Stimulated activated CD8-positive, alpha-beta memory T cell treated with anti-CD3 and anti-CD28 coated beads, Interleukin-7, amount 100 ng/mL, for 1 hour (primary cell): ENCODE measurements at places on chromosomes 7 and 10.

DNA sequence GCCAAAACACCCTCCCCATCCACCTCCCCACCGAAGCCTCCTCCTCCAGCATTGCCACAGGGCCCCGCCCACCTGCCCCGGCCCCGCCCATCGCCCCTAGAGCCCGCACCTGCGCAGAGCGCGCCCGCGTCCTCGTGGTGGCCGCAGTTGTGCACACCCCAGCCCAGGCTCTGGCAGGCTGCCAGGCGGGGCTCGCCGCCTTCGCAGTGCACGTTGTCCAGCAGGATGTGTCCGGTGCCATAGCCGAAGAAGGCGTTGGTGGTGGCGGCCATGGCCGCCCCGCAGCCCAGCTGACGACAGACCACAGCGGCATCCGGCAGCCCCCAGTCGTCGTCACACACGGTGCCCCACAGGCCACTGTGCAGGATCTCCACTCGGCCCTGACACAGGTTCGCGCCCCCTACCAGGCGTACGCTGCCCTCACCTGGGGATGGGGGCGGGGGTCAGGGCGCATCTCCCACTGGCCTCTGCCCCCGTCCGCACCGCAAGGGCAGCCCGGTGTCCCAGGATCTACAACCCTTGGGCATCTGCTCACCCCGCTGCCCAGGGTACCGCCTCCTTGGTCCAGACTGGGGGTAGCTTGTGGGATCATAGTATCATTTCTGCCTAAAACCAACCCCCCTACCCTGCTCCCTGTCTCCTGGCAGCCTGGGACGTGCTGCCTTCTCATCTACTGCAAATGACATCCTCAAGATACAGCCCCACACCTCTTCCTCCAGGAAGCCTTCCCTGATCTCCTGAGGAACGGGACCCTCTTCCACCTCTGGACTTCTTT is 11.9 kb downstream of the SSC4D start:
- DNase-seq, result peak; percentile 66

GRCh38 chr7:146146831-146147486 is 30.4 kb downstream of the CNTNAP2 start:
- DNase-seq, result no peak

GRCh38 chr10:36148207-36148606 is 506.1 kb upstream of the FZD8 start:
- DNase-seq, result no peak

- no peak for DNase-seq
These were observed 76.7 kb upstream of the HABP2 start for GRCh38 chr10:113476191-113476590.

DNA sequence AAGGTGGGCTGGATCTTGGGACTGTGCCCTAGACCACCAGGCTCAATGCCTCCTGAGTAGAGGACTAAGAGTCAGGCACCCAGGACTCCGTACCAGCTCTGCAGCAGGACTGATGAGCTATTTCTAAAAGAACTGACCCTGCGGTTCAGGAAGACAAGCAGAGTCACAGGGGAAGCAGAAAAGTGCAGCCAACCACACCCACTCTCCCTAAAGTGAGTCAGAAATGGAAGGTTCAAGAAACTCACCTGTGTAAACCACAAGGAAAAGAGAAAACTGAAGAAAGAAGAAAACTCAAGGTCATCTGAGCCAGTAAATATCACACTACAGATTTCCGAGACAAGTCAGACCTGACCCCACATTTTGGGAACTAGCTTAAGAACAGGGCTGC is 2.5 kb downstream of the PARP12 start:
- DNase-seq, result no peak

DNA sequence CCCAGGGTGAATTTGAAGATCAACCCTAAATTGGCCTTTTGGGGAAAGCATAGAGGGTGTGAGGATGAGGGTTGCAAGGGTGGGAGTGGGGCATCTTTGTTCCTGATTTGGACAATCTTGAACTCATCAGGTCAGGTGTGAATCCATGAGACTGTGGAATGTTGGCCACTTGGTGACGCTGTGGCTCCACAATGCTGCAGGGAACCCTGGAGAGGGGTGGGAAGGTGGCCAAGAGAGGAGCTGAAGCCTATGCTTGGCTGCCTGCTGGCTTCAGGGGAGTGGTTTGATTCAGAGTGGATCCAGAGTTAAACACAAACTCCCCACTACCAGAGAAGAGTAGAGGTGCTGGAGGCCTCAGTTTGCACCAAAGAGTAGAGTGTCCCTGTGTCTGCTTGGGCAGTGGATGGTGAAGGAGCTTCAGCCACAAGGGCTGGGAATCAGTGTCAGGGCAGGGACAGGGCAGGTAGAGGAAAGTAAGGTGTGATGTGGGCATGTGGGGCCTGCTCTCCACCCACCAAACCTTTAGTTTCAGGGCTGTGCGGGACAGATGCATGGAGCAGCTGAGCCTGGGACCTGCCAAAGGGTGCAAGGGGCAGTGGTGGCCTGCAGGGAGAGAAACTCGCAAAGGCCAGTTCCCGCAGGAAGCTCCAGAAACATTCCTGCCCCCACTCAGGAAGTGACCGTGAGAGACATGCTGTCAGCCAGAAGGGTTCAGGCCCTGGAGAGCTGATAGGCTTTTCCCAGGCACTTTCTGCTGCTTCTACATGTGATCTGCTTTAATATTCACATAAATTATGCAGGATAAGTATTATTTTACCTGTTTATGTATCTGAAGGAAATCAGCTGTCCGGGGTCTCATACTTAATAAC is 81.0 kb upstream of the PRSS58 start:
- DNase-seq, result no peak

DNA sequence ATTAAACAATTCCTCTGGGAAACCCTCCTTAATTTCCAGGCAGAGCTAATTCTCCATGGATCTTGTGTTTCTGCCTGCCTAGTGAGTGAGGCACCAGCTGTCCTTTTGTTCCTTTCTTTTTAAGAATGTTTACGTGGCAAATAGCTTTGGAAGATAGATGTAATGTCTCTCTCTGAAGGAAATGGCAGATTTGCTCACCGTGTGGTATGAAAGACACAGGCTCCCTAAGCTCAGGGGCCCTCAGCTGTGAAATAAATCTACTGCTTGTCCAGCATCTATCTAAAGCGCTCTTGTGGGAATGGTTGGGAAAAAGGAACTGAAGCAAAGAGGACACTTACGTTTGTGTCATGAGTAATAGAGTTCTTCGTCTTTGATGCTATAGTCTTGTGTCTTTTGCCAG is 64.6 kb downstream of the FAS start:
- DNase-seq, result no peak

DNA sequence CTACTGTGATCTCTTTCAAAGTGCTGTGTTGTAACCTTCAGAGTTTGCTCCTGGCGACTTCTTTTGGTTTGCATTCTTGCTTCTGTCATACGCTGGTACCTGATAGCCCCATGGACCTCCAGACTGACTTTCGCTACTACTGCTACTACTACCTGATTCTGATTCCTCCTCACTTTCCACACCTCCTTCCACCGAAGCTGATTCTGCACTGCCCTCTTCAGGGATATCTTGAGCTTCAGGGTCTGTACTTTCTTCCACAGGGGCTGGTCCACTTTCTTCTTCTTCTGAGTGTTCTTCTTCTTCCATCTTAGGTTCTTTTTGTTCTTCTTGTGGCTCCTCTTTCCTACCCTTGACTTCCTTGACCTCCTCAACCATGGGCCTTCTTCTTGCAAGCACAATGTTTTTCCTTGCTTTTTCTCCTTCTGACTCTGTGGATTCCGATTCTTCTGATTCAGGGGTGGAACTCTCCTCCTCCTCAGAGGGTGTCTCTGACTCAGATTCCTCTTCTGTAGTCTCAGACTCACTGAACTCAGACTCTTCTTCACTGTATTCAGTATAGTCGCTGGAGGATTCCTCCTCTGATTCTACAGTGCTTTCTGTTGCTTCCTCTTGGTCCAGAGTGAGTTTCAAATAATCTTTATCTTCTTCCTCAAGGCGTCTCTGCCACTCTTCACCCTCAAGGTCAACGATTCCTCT is 992.2 kb downstream of the PCDH15 start:
- no peak for DNase-seq

GRCh38 chr10:71878327-71879034 is 27.4 kb upstream of the PSAP start:
- no peak for DNase-seq

GRCh38 chr10:109743146-109743545 is 180.2 kb downstream of the XPNPEP1 start:
- DNase-seq, result no peak

GRCh38 chr10:505419-505818 is 184.0 kb downstream of the DIP2C start:
- DNase-seq, result no peak

GRCh38 chr10:672992-673391 is 16.5 kb downstream of the DIP2C start:
- DNase-seq, result no peak

- no peak for DNase-seq
These were observed 7.6 kb upstream of the SLC18A3 start for GRCh38 chr10:49602380-49603023.

DNA sequence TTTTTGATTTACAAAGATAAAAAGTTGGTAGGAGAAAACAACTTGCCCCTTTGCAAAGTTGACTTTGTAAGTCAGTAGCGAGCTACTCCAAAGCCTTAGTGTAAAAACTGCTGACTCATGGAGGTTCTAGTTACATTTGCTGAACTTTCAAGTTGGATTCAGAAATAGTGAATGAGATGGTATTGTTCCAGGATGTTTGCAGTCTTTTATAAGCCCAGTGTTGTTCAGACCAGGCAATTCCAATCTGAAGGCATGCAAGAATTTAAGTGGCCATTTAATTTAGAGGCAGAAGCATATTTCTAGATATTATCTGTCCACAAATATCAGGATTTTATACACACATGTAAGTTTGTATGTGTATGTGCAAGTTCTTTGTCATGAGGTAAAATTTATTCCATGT is 21.6 kb downstream of the TES start:
- DNase-seq, result no peak
